ENCODE measurements at places on chromosomes 4 and X.

DNA sequence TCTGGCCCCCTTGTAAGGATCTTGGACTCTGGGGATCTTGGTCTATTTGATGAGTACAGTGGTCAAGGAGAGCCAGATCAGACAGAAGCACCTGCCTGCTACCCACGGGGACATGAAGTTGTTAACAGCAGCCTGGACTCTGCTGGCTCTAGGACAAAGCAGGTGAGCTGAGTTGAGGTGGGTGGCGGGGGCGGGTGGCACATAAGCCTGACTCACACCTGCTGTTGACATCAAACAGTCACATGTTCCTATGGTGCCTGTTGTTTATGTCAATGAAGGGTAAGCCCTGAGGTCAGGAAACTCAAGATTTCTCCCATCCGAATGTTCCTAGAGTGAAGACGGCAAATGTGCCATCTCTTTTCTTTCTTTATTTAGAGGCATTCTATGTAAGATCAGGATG, 50.1 kb upstream of the CLNK start:
- DNase-seq, result no peak

DNA sequence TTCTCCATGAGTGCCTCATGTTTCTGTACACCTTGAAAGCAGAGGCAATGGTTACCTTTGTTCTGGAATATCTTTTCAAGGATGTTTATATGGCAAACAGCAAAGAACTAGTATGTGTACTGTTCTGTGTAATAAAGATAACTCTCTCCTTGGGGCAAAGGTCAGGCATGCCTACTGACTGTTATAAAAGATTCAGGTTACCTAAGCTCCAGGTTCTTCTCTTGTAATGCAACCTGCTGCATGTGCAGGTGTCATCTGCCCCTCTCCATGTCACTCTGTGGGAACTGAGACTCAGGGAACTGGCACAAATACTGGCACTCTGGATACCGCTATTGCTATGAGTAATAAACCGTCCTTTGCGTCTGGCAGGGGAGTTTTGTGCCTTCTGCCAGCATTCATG, 5.4 kb upstream of the TRPC3 start:
- DNase-seq, result no peak

DNA sequence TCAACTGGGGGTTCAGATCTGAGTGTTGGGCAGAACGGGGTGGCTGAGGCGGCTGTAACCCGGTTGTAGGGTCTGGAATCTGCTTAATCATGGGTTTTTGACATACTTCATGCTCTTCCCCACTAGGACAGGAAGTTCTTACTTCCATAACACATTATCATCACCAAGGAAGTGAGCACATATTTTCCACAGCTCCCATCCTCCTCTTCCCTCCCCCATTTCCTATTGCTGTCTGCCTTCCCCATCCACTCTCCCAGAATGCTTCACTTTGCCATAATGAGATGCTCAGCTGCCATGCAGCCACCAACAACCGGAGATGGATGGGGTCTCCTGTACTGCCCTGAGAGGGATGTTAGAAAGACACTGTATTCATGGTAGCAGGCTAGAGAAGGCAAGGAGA, 6.4 kb upstream of the DCUN1D4 start:
- DNase-seq, result no peak

DNA sequence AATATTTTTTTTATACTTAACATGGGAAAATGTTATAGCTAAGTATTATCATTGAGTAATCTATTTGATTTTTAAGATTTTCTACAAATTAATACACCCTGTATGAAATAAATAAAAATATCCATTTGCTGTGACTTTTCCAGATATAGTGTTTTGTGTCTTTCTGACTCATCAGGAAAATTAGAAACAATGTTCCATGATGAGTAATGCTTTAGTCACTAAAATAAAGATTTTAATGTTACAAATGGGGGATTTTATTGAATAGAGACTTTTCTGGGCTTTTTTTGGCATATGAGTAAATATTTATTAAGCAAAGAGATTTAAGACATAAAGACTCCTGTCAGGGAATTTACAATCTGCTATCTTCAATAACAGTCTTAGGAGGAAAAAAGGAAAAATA, 279.2 kb upstream of the NOCT start:
- no peak for DNase-seq

GRCh38 chrX:13955975-13956374, 73.7 kb downstream of the GEMIN8 start:
- DNase-seq, result no peak

- DNase-seq, result peak; percentile 87
Measured at GRCh38 chr4:54322818-54323417, 93.8 kb downstream of the PDGFRA start.

GRCh38 chr4:45475548-45475947, 648.3 kb downstream of the GABRG1 start:
- DNase-seq, result no peak

GRCh38 chr4:40536032-40536431, 93.6 kb downstream of the RBM47 start:
- DNase-seq, result peak; percentile 84

GRCh38 chr4:150005537-150005936, 72.7 kb upstream of the DCLK2 start:
- DNase-seq, result no peak

GRCh38 chr4:37463033-37463856, 218.7 kb downstream of the NWD2 start:
- no peak for DNase-seq

GRCh38 chr4:116664198-116664597, 421.2 kb downstream of the TRAM1L1 start:
- DNase-seq, result no peak

DNA sequence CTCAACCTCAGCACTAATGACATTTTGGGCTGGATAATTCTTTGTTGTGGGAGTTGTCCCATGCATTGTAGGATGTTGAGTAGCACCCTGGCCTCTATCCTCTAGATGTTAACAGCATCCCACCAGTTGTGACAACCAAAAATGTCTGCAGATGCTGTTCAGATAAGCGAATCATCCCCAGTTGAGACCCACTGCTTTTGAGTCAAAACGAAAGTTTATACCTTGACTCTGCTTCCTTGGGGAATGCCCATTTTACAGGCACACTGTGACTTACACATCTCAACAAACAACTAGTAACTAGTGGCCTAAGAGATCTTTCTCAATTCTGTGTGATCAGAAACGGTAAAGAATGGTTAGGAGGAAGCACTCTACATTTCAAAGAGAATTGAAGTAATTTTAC, 37.0 kb downstream of the SEPSECS start:
- no peak for DNase-seq

GRCh38 chrX:397575-397974, 10.9 kb upstream of the PPP2R3B start:
- no peak for DNase-seq

DNA sequence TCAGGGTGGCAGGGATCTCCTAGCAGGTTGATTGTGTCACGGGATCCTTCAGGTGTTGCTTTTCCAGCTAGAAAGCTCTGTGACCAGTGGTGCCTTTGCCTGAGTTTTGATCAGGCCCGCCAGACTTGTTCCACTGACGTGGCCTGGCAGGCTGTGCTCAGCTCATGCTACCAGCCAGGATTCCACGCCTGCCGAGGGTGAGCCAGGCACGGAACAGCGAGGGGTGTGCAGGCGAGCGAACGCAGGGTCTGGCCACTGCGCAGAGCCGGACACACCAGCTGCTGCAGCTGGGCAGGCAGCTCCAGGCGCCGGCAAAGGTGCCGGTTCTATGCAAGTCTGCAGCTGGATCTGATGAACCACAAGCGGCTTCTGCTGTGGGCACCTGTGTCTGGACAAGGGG, 17.1 kb upstream of the SAT1 start:
- no peak for DNase-seq

GRCh38 chrX:31279359-31279758, 207.5 kb upstream of the FTHL17 start:
- DNase-seq, result no peak

DNA sequence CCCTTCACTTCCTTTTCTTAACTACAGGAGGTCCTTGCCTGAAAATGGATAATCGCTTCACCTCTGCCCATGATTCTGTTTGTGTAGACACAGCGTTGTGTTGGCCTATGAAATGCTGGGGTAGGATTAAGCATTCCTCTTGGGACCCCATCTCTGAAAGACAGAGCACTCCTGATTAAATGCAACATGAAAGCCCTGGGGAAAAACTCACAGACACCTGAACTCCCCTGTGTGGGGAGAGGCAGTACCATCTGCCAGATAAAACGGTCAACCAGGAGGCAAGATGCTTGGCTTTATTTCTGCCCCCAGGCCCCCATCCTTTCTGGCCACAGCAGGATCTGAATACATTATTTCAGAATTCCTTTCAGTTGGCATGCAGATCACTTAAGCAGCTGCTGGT, 1.9 kb downstream of the LGI2 start:
- DNase-seq, result no peak

GRCh38 chr4:57499786-57500185, 389.6 kb upstream of the IGFBP7 start:
- no peak for DNase-seq

DNA sequence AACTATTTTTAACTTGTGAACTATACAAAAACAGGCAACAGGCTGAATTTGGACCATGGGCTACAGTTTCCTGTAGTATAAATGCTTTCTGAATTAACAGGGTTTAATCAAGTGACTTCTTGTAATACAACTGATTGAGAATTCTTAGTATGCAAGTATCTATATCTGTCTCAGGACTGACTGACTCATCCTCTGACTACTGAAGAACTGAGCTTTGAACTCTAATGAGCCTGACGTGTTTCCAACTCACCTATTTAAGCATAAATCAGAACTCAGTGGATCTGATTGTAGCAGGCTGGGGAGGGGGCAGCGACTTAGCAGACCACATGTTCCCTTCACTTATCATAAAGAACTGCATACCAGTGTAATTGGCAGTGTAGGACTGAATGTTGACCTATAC, 7.8 kb downstream of the SPATA4 start:
- no peak for DNase-seq

- no peak for DNase-seq
Measured at GRCh38 chr4:58507079-58507478, 1396.9 kb upstream of the IGFBP7 start.

DNA sequence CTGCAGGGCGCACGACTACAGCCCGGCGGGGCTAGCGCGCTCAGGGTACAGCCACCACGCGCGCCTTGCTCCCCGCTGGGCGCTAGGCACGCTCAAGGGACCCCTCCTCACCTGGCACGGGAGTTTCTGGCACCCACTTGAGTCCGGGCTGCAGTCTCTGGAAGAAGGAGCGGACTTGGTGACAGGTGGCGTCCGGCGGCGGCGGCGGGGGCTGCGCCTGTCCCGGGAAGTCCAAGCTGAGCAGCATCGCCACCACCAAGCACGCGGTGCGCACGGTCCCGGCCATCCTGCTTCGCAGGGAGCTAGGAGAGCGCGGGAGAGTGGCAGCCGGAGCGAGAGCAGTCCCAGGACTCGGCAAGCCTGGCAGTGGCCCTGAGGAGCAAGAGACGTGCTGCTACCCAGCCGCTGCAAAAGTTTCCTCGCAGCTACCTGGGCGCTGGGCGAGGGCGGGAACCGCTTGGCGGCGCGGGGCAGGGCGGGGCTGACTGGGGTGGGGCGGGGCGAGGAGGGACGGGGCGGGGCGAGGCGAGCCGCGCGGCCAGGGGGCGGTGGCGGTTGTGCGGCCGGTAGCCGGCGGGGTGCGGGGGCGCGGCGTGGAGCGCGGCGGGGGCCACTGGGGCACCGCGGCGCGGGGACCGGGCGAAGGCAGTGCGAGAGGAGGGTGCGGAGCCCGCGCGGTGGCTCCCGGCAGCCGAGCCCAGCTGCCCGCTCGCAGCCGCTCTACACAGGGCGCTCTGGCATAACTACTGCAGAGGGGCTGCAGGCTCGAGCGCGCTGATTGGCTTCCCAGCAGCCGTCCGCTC, at the start of gene GPC3:
GPC3 (minus strand) TSS at position 431 of the 803 bp plus-strand sequence.
- no peak for DNase-seq

GRCh38 chrX:15143050-15143824, 126.6 kb downstream of the ASB9 start:
- peak; percentile 85 for DNase-seq

DNA sequence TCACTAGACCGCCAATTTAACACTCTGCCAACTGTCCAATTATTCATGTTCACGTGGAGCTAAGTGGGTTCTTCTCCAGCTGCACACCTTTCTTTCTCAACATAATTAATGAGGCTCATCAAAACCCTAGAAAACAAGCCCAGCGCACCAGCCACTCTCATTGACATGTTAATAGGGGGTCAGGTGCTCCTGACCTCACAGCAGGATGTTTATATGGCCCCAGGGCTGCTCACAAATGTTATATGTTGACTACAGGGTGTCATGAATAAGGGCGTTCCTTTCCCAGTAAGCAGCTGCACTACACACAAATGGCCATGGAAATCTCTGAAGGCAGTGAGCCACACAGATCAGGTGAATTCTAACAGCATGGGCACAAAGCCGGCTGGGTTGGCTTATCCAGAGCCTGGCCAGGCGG, 209.8 kb downstream of the MGST2 start:
- DNase-seq, result no peak

DNA sequence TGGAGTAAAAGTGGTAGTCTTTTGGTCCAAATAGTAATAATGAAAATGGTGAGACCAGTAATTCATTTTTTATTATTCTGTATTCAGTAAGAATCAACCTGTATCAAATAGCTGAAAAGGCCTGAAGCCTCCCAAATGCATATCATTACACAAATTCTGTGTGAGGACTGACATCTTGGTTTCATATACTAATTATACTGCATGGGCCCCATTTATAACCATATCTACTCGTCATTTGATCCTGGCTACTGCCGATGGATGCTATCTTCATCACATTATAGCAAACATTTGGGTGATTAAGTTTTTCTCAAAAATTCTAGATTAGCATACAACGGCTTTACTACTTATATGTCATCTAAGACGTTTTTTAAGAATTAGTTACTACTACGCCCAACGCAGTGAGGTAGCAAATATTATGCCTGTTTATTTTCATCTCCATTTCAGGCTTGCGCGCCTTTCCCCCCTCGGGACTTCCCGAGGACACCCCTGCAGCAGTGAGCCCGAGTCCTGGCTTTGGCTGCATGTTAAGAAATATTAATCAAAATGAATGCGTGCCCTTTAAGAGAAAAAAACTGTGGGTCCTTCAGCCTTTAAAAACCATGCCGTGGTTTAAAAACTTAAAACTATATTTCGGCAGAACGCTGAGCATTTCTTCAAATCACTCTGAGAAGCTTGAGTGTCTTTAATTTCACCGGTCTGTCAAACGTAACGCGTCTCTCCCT, 814 bp upstream of the MMAA start:
- peak; percentile 76 for DNase-seq

GRCh38 chr4:175823015-175823742, 11.1 kb upstream of the GPM6A start:
- DNase-seq, result no peak

GRCh38 chr4:36198861-36199260, 45.5 kb downstream of the ARAP2 start:
- no peak for DNase-seq

Measured in Karpas-422 (cell line).